Activated CD4-positive, alpha-beta memory T cell treated with anti-CD3 and anti-CD28 coated beads for 36 hours (primary cell): ENCODE measurements at places on chromosomes 2 and 18. TPM values are rescaled to one million over a fixed set of nuclear protein-coding genes. Genes with fewer than 3 reads are reported as not detected.

Gene LOXL3
- 1.1 TPM for total RNA-seq

Gene IL1R1
- total RNA-seq, result 20.3 TPM

Gene PAPOLG
- 14.4 TPM for total RNA-seq

GRCh38 chr2:20578895-20579825 is 71.7 kb downstream of the HS1BP3 start:
- no peak for DNase-seq

DNA sequence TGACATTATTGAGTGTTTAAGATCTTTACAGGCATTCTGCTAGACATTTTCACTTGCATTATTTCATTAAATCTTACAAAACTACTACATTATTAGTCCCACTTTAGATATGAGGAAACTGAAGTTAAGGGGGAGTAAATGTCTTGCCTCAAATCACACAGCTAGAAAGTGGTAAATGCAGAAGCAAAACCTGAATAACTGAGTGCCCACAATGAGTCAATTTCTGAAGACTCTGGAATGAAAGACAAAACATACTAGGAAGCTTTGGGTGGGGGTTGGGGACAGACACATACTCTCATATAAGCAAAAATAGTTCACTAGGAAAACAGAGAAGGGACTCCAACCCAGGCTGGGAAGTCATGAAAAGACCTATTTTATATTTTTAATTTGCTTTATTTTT is 214.4 kb upstream of the LRATD1 start:
- DNase-seq, result no peak

GRCh38 chr2:27170581-27171337 is 22.0 kb downstream of the TCF23 start:
- no peak for DNase-seq

DNA sequence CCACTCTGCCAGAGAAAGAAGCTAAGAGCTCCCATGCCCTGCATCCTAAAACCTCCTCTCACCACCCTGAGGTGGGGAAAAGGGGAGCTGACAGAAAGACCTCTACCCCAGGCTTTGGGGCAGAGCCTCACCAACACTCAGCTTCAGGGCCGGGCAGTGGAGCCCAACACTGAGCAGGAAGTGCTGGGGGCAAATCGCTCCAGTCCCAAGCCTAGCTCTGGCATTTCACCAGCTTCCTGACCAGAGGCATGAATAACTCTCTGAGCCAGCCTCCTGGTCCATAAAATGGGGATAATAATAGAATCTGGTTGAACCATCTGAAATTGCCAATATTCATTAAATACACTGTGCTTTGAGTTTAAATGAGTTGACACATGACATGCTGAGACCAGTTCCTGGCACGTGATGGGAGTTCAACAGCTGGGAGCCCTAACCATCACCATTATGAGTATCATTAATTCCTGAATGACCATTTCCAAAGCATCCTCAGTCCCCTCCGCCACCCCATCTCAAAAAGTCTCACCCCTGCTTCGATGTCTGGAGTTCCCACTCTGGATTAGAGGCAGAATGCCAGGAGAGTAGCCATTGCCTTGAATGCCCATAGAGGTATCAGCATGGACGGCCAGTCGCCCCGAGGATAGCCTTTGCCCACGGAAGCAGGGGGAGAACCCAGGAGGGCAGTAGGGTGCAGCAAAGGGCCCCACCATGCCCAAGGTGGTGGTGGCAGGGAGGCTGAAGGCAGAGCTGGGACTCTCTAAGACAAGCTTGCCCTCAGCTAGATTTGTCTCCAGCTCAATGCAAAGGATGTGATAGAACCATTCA is 153.4 kb downstream of the TNS1 start:
- DNase-seq, result no peak

- DNase-seq, result no peak
These were observed 40.0 kb downstream of the TTC32 start for GRCh38 chr2:19861813-19862212.

DNA sequence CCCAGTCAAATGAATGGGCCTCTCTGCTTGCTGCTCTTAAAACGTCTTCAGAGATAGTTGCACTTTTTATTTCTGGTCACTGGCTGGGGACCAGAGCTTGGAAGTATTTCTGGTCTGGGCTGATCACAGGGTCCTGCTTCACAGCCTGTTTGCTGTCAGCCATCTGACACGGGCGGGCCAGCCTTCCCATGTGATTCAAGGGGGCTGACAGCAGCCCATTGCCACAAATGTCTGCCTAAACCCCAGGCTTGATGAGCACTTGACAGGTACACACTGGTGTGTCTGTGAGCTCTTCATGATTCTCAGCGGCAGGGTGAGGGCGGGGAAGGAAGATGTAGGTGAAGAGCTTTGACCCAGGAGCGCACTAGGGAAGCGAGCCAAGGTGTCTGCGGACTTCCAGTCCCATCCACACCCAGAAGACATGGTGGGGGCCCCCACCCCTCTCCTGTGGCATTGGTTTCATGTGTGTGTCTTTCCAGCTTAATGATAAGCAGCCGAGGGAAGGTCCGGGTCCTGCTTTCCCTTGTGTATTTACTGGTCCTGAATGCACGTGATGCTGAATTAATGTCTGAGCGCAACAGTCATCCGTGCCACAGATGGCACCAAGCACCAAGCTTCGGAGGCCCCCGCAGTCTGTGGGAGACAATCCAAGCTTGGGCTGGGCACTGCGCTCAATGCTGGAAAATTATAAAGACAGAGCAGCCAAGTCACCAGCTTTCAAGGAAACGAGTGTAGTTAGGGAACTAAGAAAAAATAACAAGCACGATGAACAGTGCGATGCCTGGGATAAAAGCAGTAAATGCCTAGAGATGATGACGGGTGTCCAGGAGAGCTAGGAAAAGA is 73.3 kb downstream of the SH3BP4 start:
- no peak for DNase-seq

DNA sequence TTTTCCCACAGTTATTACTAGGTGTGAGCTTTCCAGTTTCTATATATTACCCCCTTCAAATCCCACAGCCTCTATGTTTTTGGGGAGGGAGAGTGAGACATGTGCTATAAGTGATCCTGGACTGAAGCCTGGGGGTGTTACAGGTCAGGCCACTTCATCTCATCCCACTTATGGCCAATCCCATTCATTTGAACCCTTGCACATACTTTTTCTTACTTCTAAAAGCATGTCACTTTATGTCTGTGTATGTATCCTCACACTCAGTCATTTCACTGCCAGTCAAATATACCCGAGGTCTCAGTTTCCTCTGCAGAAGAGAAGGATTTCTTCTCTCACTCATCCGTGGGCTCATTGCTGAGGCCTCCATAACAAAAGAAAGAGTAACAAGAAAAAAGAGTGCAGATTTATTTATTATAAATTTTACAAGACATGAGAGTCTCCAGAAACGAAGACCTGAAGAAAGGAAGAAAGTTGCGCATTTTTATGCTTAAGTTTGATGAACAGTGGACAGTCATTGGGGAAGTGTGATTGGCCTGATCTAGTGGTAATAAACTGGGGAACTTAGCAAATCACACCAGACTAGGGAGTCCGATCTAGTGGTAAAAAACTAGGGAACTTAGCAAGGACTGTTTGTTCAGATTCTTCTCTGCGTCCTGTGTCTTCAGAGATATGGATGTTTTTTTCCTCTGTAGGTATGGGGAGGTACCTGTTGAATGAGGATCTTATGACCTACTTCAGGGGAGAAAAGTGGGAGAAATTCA is 52.1 kb downstream of the ICOS start:
- no peak for DNase-seq

DNA sequence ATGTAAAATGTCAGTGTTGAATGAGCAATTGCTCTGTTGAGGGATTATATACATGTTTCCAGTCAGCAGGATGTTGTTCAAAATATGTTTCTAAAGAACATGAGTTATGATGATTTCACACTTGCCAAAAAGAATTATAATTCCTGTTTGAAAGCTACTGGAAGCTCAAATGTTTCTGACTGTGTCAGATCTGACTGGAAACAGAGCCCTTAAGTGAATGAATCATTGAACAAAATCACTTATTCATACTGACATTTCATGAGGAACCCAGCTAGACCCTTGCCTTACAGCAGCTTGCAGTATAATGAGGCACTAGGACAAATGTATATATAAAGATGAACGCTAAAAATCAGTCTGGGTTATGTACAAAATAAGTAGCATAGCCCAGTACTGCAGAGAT is 35.4 kb upstream of the ITGAV start:
- DNase-seq, result no peak

- no peak for DNase-seq
These were observed 33.9 kb downstream of the WIPF1 start for GRCh38 chr2:174563530-174564282.

GRCh38 chr2:241877989-241878970 is 8.8 kb downstream of the RTP5 start:
- peak; percentile 82 for DNase-seq

DNA sequence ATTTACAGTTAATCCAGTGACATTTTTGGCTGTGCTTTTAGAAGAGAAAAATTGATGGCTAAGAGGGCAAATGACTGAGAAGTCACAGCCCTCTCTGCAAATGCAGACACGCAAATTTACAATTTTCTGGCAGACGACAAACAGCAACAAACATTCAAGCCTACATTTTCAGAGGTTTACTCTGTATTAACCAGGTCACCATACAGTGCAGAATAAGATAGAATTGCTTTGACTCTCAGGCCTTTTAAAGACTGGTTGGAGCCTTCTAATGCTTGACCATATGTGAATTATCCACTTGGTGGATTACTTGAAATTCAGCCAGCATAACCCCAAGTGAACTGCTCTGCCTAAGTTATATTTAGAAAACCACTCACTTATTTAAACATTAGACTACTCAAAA is 280.9 kb upstream of the STON1 start:
- no peak for DNase-seq

DNA sequence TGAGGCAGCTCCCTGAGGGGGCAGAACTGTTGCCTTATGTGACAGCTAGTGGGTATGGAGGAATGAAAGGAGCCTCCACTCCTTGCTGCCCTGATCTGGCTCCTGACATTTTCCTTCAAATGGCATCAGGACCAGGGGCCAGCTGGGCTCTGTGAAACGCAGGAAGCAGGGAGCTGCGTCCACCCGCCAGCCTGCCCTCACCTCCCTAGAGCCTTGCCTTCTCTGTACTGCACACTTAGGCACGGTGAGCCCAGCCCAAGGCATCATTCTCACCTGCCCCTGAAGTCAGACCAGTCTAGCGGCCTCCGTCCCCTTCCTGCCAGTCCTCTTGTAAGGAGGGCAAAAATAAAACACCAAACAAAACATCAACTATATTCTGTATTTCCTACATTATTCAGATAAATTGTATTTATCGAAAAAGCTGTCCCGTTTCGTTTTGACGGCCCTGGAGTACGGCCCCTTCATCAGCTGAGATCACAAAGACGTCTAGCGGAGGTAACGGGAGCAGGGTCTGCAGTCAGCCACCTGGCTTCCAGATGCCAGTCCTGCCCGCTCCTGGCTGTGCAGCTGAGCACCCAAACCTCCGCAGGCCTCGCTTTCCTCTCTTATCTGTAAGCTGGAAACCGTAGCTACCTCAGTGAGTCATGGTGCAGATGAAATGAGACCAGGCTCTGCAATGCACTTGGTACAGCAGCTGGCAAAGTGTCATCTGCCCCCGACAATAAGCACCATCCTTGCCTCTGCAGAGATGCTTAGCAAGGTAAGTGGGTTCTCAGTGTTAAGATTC is 6.9 kb upstream of the CTDP1 start:
- DNase-seq, result no peak

GRCh38 chr18:48328473-48329210 is 80.5 kb downstream of the ZBTB7C start:
- no peak for DNase-seq
